ENCODE measurements at places on chromosomes 5 and 9.

GRCh38 chr9:112194969-112195431, 19.9 kb upstream of the SUSD1 start:
- no peak for DNase-seq

GRCh38 chr5:6819521-6819920, 106.3 kb downstream of the TENT4A start:
- no peak for DNase-seq

GRCh38 chr9:5760338-5760737, 72.6 kb downstream of the ERMP1 start:
- no peak for DNase-seq

GRCh38 chr5:10734037-10734709, 26.9 kb downstream of the DAP start:
- no peak for DNase-seq

DNA sequence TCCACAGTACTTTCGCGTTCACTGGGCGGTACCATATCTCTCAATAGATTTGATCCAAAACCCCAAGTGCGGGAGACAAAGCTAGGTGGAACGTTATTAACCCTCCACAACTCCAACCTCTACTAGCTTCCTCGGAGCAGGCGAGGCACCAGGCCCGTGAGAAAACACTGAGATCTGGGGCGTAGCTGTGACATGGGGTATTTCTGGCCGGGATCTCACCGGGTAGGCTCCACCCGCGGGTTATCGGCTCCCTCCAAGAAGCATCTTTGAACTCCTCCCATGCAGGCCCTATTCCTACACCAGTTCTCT, 350 bp upstream of the SLC25A46 start:
- DNase-seq = no peak

- DNase-seq = no peak
Observed at GRCh38 chr5:149414405-149415065, 35.4 kb upstream of the IL17B start.

- DNase-seq = no peak
Observed at GRCh38 chr5:164202338-164202737, 696.9 kb downstream of the MAT2B start.

DNA sequence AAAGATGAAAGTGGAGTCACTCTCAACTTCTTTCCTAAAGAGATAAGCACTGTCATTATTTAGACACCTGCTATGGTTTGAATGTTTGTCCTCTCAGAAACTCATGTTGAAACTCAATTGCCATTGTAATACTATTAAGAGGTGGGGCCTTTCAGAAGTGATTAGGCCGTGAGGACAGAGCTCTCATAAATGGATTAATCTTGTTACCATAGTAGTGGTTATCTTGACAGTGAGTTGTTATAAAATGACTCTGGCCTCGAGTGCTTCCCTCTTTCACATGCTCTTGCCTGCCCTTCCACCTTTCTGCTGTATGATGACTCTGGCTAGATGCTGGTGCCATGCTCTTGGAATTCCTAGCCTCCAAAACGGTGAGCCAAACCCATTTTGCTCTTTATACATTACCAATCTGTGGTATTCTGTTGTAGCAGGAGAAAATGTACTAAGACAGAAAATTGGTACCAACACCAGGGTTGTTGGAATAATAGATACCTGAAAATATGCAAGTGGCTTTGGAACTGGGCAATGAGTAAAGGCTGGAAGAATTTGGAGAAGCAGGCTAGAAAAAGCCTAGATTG, 38.0 kb downstream of the GDA start:
- DNase-seq = no peak

GRCh38 chr9:98193336-98193944, 1.0 kb upstream of the CORO2A start:
- DNase-seq = no peak

GRCh38 chr5:148091991-148092964, 28.5 kb downstream of the SPINK5 start:
- no peak for DNase-seq

GRCh38 chr9:107390279-107390678, 99.3 kb downstream of the KLF4 start:
- DNase-seq = no peak

DNA sequence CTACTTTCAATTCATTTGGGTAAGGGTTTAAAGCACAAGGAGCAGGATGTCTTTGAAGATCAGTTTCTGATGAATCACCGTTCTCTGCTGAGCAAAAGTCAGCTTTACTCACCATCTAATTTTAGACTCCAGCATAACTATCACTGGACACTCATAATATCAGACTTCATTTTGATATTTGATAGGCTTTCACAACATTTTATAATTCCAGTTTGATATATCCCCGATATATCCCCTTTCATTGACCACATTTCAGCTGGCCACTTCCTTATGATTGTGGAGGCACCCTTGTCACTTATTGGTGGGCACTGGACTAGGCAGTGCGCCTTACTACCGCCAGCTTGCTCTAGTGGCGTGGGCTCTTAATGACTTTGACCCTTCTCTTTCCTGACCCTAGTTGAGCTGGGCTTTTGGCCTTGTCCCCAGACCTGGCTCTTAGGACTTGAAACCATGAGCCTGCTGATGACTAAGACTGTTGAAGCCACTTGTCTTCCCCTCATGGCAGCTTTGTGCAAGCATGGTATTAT, 46.8 kb downstream of the CYSTM1 start:
- DNase-seq = no peak

DNA sequence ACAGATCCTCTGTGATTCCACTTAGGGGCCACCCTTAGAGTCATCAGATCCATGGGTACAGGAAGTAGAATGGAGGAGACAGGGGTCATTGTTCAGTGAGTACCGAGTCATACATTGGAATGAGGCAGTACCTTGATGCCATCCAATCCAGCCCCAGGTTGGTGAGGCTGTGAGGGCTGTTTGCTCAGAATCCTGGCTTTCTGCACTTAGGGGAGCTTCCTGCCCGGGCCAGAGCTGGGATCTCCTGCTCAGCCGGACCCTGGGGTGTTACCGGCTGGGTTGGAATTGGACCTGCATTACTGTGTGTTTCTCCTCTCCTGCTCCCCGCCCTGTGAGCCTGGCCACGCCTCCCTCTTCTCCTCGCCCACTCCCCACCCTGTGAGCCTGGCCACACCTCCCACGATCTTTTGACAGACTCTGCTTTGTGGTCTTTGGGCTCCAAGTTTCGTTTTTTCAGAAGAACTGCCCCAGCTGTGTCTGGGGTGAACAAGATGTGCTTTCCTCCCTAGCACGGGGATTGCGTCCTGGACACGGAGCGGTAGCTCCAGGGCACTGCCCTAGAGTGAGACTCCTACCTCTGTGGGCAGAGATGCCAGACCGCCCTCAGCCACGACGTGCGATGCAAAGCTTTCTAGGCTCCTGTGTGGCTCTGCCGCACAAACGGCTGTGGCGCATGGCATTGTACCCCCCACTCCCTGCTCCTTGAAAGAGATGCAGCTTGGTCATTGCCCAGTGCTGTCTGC, 15.4 kb downstream of the TRAF2 start:
- DNase-seq = no peak

GRCh38 chr9:95505717-95506427, 10.9 kb downstream of the PTCH1 start:
- peak; percentile 40 for DNase-seq

GRCh38 chr5:31427724-31428309, 104.1 kb downstream of the DROSHA start:
- DNase-seq = no peak

GRCh38 chr5:172603251-172603806, 37.7 kb upstream of the NEURL1B start:
- no peak for DNase-seq

DNA sequence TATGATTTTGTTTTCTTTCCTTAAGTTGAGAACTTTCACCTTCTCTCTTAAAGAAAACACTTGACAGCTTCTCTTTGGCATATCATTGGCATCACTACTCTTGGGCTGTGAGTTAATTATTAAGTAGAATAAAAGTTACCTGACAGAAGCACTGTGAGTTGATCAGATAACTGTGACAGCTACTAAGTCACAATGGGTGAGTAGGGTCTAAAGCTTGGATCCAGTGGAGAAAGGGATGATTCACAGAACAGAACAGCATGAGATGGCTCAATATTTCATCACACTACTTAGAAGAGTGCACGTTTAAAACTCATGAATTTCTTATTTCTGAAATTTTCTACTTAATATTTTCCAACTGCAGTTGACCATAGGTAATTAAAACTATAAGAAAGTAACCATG, 268.5 kb upstream of the NMUR2 start:
- DNase-seq = no peak

- DNase-seq = no peak
Observed at GRCh38 chr9:133251773-133252172, 23.2 kb downstream of the ABO start.

- peak; percentile 31 for DNase-seq
Observed at GRCh38 chr9:111983484-111983908, 86.9 kb downstream of the UGCG start.

GRCh38 chr9:94210616-94211603, 48.2 kb upstream of the ZNF169 start:
- no peak for DNase-seq

- DNase-seq = no peak
Observed at GRCh38 chr9:4997196-4997595, 12.1 kb downstream of the JAK2 start.

GRCh38 chr5:135503871-135504270, 31.9 kb downstream of the NEUROG1 start:
- DNase-seq = no peak

DNA sequence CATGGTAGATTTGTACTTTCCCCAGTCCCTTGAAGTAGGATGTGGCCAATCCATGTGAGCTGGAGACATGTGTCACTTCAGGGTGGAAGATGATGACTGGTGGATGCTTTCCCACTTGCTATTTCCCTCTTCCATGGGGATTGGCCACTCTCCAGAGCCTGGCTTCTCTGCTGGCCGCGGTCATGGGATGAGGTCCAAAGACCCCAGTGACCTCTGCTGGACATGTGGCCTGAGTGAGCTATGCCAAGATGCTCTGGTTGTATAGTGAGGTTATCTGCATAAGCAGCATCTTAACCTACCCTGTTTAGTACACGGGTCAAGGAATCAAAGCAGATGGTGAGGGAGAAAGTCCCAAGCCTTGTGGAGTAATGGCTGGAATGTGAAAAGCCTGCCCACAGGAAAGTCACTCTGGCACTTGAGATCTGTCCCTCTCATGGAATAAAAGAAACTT, 47.1 kb downstream of the SH3PXD2B start:
- no peak for DNase-seq

DNA sequence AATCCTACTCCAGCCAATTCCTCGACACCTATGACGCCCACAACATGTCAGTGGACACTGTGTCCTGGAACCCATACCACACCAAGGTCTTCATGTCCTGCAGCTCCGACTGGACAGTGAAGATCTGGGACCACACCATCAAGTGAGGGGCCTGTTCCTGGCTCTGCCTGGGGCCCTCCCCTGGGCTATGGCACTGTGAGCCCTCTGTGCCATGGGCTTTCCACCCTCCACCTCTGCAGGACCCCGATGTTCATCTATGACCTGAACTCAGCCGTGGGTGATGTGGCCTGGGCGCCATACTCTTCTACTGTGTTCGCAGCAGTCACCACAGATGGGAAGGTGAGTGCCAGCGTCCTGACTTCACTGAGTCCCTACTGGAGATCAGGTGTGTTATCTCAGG, 8.4 kb downstream of the ENHO start:
- no peak for DNase-seq

DNA sequence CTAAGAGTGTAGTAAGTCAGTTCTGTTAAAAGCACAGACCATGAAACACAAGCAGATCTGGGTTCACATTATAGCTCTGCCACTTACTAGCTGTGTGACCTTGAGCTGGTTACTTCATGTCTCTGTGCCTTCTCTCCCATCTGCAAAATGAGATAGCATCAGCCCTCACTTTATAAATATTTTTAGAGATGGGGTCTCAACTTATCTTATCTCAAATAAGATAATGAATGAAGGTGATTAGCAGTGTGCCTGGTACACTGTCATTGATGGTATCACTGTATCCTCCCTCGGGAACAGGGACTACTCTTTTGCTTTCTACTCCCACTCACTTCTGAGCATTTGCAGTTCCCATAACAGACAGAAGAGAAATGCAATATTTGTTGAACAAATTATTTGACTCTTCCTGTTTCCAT, 52.4 kb downstream of the GALNT10 start:
- DNase-seq = no peak

- DNase-seq = no peak
Observed at GRCh38 chr5:81418606-81419005, 24.7 kb upstream of the ACOT12 start.

DNA sequence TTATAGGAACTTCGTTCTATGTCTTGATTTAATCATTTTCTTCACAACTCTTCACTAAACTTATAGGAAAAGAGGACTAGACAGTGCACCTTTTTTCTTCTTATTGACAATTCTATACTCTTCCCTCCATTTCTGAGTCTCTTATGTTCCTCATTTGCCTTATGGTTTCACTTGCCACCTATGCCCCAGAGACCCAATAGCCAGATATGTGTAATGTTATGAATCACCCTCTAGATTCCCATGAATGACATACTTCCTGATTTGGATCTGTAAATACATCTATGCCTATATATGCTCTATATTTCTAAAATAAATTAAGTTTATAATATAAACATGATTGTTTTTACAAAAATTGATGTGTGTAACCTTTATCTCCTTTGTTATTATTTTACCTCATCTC, 514.1 kb upstream of the MEF2C start:
- peak; percentile 81 for DNase-seq

GRCh38 chr5:96661855-96662724, at the start of gene CAST:
TSS of gene CAST (plus strand) at chr5:96662376. CDS start at chr5:96662423, 47 bp downstream.
- DNase-seq = peak; percentile 82

DNA sequence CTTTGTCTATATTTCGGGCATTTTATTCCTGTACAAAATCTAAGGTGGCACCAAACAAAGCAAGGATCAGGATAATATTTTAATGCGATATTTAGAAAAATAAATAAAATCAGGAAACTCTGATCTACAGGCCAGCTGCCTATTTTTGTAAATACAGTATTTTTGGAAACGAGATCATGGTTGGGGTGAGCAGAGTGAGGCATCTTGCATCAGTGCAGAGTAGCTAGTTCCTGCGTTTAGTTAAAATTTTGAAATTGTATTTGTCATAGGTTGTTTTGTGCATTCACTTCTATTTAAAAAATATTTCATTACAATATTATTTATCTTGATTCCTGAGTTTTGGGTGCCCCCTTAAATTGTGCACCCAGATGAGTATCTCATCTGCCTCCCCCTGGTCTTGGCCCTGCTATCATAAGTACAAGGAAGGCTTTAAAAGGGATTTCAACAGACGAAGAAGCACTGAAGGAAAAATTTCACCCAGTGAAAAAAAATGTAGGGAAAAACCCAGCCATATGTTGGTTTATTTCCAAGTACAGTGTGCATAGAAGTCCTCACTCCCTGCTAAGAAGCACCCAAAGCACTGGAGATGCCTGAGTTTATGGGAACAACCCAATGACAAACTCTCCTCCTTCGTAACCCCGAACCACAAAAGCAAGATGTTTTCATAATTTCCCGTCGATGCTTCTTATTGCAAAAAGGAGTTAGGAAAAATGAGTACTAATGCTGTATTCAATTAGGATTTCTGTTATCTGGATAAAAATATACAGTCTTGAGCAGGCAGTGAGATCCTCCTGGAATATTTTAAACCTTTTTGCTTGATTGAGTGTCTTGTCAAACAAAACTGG, 304.7 kb upstream of the CLINT1 start:
- no peak for DNase-seq
